Renal cortical epithelial cell (primary cell): ENCODE measurements at places on chromosomes 7 and 10.

DNA sequence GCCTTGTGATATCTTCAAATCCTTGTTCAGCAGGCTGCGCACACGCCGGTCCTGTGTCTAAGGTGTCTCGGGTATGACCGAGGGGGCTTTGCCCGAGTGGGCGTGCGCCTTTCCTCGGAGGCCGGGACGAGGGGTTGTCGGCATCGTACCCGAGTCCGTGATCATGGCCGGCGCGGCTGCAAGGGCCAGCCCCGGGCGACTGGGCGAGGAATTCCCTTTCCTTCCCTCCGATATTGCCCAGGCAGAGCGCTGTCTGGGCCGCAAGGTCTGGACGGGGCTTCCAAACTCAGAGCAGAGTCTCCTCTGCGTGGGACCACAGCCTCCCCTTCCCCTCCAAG lies 59.7 kb downstream of the ZNF467 start:
- DNase-seq, result no peak

DNA sequence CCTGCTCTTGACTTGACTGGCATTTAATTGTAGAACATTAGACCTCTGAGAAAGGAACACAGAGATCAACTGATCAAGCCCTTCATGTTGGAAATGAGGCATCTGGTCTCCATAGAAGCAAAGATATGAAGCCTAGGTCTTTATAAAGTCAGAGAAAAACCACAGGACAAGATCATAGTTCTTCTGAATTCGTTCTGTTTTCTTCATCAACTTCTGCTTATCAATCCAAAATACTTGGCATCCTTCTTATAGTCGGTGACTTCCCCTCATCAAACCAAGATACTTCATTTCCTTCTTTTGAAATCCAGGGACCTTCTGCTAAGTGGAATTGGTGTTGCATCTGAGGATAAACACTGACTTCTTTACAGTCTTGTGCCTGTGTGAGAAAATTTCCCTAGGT lies 77.1 kb upstream of the PRKCQ start:
- DNase-seq, result no peak

GRCh38 chr10:124539935-124540641 lies 78.5 kb downstream of the LHPP start:
- DNase-seq, result no peak

DNA sequence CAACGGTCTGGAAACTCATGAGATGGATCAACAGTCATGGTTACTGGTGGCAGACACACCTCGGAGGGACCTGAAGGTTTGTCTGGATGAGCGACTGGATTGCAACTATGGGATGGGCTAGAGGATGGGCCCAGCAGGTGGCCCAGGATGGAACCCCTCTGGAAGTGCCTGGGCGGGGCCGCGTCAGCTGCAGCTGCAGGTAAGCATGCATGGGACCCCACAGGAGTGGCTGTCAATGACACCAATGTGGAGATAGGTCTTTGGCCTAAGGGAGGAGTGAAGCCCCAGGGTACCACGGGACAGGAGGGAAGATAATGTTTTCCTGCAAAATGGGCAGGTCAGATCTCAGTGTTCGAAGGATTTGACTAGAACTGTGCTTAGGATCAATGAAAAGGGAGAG lies 103.4 kb downstream of the LANCL2 start:
- DNase-seq, result no peak

- DNase-seq, result no peak
Measured at GRCh38 chr7:69067397-69067796, 530.9 kb upstream of the AUTS2 start.

- DNase-seq, result no peak
Measured at GRCh38 chr7:14420768-14421167, 431.3 kb upstream of the ETV1 start.

DNA sequence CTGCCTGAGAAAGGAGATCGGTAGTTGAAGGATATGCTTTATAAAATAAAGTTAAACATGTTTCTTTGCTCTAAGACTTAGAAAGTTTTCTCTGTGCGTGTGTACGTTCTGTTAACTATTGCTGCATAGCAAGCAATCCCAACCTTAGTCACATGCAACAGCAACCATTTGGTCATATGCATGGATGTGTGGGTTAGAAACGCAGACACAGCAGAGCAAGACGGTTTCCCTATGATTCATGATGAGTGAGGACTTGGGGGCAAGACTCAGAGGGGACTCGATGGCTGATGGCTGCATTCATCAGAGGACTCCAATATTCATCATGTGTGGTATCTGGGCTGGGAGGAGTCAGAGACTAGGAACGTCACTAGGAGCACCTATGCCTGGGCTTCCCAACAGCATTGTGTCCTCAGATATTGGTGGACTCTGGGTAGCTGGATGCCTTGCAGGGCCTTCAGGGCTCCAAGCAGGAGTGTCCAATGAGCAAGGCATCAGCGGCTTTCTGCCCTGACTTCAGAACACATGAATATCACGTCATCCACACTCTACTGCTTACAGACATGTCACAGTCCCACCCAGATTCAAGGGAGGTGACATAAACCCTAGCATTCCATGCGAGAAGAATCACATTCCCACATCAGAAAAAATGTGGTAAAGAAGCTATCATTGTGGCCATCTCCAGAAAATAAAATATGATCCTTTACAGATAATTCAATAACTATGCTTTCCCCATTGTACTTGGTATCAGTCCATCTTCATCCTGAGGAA lies 731.2 kb downstream of the TNS3 start:
- DNase-seq, result no peak

- no peak for DNase-seq
Measured at GRCh38 chr7:37656913-37657530, 26.5 kb upstream of the GPR141 start.

DNA sequence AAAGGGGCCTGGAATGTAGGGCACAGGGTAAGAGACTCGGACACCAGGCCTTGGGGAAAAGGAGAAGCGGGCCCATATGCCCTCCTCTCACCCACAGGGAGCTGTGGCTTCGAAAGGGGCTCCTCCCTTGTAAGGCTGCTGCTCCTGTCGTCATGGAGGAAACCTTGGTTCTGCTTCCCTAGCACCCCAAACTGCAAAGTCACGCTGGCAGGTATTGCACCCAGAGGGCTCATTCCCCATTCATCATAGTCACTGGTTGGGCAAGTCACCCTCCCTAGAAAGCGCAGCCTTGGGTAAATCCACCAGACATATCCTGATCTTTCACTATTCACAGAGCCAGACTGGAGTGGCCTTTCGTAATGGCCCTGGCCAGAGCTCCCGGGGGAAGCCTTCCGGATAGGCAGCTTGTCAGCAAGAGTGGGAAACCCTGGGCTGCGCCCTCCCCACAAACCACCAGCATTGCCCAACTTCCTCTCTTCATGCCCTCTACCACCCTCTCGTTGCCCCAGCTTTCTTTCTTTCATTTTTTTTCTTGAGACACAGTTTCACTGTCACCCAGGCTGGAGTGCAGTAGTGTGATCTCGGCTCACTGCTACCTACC lies 121.0 kb downstream of the HIP1 start:
- peak; percentile 66 for DNase-seq

- DNase-seq, result peak; percentile 42
Measured at GRCh38 chr7:80014511-80014910, 120.1 kb upstream of the GNAI1 start.

- DNase-seq, result no peak
Measured at GRCh38 chr7:1352656-1353271, 106.5 kb downstream of the MICALL2 start.

DNA sequence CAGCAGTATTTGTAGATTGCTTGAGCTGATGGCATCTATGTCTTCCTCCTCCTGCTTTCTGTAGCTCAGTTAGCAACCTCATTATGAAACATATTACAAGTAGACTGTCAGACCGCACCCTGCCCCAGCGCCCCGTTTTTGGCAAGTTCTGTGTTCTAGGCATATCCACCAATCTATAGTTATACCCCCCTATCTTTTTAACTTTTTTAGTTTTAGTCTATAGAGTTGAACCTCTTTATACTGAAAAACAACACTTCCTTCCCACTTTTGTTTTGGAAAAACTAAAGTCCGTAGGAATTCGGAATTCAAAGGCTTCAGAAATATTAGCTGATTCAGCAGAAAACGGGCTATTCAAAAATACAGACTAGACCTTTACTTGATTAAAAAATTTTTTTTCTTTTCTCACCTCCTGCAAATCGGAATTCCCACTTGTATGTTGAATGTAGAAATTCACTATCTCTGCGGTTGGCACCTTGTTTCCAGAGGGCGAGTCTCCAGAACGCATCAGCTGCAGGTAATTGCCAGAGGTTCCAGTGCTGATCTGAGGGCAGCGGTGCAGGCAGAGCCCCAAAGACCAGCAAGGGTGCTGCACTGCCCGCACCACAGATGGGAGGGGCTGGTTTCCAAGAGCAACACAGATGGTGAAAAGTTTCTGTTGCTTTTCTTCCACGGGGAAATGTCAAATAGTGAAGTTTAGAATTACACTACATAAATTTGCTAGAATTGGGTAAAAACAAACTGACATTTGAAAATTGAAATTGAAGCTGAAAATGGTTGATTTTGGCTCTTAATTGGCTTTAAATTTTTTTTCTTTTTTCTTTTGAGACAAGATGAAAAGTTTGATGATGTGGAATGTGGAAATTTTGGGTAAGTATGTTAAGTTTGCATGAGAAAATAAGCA lies 2.2 kb upstream of the FZD8 start:
- no peak for DNase-seq

DNA sequence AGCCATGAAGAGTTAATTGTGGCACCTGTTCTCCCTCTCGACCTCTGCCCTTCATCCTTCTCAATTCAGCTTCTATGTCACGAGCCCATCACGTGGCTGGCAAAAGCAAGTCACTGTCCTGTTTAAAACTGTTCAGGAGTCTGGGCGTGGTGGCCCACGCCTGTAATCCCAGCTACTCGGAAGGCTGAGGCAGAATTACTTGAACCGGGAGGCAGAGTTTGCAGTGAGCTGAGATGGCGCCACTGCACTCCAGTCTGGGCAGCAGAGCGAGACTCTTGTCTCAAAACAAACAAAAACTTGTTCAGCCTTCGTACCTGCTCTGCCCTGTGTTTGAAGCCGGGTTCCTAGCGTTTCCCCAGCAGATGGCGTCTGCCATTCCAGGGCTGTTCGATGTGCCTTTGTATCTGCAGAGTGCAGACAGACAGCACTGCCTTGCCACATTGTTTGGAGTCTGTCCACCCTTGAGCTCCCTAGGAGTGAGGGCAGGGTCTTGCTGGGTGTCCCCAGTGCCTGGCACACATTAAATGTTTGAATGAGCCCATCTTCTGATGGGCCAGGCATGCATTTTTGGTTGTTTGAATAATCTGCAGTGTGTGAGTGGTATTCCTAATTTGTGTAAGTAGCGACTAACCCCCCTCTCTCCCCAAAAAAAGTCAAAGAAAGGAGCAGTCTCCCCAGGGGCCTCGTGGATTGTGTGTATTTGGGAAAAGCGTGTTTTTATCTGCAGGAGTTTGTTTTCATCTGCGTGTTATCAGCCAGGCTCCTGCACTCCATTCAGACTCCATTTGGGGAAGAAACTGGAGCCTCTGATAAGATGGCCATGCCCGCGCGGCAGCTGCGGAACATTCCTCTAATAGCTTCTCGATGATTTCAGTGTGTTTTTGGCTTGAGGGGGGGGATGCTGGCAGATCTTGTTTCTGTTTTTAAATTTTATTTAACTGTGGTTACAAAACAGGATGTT lies 61.2 kb downstream of the DNAJB6 start:
- DNase-seq, result peak; percentile 59

GRCh38 chr7:93728292-93728691 lies 153.8 kb upstream of the CALCR start:
- DNase-seq, result peak; percentile 67

GRCh38 chr7:21754963-21755362 lies 190.7 kb downstream of the CDCA7L start:
- DNase-seq, result no peak

DNA sequence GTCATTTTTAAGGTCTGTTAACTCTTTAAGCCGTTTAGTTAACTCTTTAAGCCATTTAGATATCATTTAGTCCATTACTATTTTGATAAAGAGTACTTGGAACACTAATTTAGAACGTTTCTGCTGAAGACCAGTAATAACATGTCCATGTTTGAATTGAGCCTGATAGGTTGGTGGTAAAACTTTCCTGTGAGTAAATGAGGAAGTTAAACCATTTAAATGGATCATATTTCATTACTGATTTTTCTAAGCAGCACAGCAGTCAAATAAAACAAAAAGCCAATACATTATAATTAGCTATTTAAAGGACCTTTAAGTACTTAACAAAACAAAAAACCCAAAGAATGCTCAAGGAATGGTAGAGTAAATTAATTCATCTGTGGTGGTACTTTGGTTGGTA lies 29.4 kb downstream of the PHTF2 start:
- DNase-seq, result no peak

DNA sequence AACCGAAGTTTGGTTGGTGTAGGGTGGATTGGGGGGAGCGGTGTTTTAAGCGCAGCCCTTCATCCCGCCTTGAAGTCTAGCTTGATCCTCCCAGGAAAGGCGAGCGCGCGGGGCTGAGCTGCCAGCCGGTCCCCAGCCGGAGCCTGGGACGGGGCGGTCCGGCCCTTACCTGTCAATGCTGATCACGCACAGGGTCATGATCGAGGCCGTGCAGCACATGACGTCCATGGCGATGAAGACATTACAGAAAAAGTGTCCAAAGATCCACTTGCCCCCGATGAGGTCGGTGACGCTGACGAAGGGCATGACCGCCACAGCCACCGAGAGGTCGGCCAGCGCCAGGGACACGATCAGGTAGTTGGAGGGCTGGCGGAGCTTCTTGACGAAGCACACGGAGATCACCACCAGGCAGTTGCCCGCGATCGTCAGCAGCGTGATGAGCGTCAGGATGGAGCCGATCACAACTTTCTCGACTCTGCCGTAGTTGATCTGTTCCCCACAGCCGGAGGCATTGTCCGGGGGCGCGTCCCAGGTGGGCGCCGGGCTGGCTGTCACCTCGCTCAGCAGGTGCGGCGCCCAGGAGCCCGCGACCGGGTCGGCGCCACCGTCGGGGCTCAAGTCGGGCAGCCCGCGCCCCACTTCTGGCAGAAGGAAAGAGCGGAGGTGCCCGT lies 740 bp downstream of the HTR7 start:
- DNase-seq, result no peak
